ENCODE measurements at places on chromosomes 2 and 18.

- no peak for DNase-seq
Observed at GRCh38 chr2:232586943-232587505, 36.5 kb downstream of the EIF4E2 start.

GRCh38 chr2:10283106-10284062 lies 19.3 kb upstream of the HPCAL1 start:
- no peak for DNase-seq

GRCh38 chr2:144254342-144255235 lies 265.3 kb downstream of the ZEB2 start:
- no peak for DNase-seq

DNA sequence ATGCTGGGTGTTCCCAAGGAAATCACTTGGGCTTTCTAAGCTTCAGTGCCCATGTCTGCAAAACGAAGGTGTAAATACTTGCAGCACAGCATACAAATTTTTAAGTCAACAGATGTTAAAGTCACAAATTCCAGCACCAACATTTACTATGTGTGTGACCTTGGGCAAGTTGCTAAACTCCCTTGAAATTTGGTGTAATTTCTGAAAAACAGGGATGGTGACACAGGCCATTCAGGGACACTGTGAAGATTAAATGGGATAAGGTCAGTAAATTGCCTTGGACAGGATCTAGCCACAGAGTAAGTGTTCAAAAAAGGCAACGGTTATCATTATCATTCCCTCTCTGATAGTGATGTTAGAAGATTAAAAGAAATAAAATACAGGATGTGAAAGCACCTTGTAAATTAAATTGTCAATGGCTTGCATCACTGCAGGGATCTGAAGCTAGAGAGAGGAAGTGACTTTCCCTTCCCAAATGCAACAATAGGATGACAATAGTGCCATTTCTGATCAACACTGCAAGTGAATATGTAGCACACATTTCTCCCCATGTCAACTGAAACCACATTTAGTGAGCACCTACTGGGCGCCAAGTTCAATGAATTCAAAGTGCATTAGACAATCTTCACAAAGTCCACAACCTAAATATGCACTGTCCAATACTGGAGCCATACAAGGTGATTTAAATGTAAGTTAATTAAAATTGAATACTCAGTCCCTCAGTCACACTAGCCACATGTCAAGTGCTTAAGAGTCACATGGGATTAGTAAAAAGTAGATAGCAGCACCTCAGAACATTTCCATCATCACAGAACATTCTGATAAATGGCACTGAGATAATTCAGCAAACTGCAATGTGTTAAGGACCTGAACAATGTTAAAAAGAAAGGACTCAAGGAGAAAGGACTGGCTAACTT lies 81.2 kb downstream of the STK39 start:
- DNase-seq: no peak

GRCh38 chr2:23420840-23421476 lies 36.0 kb downstream of the KLHL29 start:
- peak; percentile 24 for DNase-seq

DNA sequence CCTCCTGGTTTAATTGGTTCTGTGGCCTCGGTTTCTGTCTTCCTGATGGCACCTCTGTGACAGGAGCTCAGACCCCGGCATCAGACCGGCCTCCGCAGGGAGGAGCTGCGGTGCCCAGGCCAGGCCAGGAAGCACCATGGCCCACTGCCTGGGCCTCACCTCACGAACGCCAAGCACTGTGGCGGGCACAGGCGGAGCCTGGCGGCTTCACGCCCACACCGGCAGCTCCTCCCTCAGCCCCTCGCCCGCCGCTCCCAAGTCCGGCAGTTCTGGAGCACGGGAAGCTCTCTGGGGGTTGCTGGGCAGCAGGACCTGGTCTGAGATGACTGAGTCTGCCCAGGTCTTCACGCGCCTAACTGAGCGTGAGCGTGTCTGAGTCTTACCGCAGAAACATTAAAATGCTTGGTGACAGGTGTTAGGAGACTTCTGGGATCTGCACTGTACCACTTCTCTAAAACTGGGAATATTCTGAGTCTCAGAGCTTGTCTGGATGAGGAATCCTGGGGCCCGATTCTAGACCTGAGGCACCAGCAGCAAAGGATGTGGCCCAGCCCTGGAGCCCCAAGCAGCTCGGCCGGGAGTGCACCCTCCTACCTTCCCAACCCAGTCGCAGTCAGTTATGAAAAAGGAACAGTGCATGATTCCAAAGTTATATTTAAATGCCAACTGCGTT lies 21.9 kb downstream of the RTP5 start:
- peak; percentile 14 for DNase-seq

DNA sequence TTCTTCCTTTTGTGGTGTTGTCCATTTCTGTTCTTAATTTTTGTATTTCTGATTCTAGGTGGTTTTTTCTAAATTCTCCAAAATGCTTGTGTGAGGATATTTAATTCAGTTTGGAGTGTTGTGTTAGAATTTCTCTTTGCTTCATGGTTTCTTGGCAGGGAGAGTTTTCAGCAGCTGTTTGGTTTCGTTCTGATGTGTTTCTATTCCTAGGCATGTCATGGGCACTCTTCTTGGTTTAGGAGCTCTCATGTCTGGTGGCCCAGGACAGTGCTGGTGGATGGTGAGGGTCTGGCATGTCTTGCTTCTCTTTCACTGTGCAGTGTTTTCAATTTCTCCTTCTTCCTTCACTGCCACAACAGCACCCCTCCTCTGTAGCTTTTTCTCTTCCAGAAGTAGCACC lies 52.9 kb downstream of the OSBPL6 start:
- no peak for DNase-seq

GRCh38 chr2:70918016-70918415 lies 17.7 kb upstream of the ATP6V1B1 start:
- DNase-seq: no peak

DNA sequence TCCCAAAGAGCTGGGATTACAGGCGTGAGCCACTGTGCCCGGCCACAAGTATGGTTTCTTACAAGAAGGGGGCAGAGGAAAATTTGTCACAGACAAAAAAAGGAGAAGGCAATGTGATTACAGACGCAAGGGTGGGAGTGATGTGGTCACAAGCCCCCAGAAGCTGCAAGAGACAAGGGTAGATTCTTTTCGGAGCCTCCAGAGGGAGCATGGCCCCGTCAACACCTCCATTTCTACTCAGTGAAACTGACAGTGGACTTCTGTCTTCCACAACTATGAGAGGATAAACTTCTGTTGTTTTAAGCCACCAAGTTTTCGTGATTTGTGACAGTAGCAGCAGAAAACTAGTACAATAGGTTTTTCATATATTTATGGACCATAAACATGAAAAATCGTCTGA lies 2.1 kb upstream of the TCF7L1 start:
- peak; percentile 44 for DNase-seq

GRCh38 chr2:54641988-54642387 lies 81.5 kb upstream of the EML6 start:
- no peak for DNase-seq

DNA sequence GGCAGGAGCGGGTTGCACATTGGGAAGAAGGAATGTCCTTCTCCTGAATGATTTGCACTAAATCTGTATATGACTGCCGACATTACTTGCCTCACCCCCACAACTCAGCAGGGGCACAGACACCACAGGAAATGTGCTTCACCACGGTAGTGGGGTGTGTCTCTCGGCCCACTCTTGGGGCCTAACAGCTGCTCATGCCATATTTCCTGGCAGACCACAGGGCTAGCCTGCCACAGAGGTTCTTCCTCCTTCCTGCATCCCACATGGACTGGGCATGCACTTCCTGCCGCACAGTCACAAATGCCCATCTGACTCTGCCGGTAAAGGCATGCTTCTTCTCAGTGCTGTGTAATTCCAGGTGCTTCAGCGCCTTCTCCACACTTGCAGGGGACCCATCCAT lies 10.3 kb upstream of the PAPOLG start:
- peak; percentile 25 for DNase-seq

GRCh38 chr2:767440-767839 lies 90.2 kb upstream of the TMEM18 start:
- no peak for DNase-seq

GRCh38 chr2:170965446-170966225 lies 36.6 kb downstream of the GORASP2 start:
- no peak for DNase-seq

DNA sequence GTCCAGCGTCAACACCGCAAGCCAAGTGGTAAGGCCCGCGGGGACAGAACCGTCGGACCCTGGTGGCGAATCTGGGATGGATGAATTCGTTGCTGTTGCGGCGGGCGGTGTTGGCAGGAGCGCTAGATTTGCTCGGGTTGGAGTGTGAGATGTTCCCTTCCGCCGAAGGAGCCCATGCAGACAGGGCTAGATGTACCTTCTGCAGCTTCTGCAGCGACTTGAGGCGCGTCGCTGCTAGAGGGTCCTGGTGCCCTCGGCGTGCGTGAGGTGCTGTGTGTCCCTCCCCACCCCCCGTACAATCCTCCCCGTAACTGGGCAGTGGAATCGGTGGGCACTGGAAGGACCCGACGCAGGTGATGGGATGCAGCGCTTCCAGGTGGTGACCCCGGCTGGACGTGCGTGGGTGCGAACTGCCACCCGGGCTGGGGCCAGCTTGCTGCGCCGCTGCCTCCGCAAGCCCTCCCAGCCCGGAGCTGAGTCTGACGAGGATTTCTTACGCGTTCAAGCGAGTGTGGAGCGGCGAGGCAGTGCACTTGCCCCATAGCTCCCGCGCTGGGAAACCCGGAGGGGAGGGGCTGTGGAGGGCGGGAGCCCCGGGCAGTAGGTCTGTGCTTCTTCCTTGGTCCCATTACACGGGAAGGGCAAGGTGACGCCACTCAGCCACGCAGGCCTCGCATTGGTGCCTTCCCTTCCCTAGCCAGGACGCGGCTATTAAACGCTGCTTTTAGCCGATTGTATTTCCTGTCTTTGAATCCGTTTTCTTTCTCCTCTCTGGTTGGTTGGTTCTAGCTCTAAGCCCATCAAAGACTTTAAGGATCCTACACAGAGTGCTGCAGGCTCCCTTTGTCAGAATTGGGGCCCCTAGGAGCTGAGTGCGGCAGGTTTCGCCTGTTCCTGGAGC lies 34.2 kb downstream of the CHRNA1 start:
- DNase-seq: peak; percentile 24

GRCh38 chr18:12742453-12742852 lies 39.6 kb downstream of the PSMG2 start:
- DNase-seq: no peak

- no peak for DNase-seq
Observed at GRCh38 chr2:107728586-107728985, 98.1 kb upstream of the RGPD4 start.

DNA sequence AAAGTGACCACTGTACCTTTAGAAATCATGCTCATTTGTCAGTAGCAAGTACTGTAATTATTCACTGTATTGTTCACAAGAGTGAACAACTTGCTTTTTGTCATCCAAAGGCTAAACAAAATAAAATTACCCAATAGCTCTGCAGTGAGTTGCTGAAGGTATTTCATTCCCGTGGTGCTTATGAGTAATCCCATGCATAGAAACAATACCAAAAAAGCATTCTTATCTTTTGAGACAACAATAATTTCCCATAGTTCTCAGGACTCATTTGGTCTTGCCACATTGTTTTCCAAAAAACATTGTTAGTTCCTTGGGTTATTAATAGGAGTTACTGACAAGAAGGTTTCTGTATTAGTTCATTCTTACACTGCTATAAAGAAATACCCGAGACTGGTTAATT lies 503.2 kb upstream of the FAM98A start:
- no peak for DNase-seq

DNA sequence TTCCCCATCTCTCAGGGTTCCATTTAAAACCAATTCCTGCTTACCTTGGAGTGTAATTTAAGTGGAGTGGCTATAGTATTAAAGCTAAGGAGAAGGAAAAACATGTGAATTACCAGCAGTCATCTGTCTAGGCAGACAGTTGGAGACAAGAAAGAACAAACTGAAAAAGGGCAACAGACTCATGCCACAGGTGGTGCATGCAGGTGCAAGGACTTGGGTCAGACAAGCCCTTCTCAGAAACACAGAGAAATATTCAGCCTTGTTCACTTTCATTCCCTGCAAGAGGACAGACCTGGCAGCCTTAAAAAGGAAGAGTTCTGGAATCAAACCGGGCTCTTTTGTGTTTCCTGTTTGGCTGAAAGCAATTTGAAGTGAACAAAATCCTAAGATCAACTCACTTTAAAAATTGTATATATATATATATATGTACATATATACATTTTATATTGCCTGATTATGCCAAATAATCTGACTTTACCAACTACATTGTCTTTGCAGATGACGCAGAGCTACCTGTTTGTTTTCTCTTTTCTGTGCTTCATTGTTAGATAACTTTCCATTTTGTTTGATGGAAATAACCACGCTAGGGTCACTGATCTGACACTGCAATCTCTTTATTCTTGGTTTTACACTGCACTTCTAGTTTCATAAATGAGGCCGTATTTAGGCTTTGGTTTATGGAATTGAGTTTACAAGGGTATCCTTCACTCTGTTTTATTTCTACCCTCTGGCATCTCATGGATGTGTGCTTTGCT lies 35.1 kb upstream of the VPS54 start:
- DNase-seq: no peak

DNA sequence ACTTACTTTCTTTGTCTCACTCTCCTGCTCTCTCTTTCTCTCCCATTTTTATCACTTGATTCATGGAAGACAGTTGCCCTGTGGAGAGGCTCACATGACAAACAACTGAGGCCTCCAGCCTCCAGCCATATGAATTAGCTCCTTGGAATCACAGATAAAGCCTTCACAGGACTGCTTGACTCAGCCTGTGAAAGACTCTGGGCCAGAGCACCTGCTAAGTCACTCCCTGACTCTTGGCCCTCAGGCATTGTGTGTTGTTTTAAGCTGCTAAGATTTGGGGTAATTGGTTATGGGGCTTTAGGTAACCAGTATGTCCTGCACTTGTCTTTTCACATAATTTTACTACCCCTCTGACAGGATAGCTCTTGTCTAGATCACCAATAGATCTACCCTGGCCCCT lies 334.9 kb downstream of the SOX11 start:
- DNase-seq: no peak

GRCh38 chr2:192885569-192886160 lies 690.9 kb upstream of the TMEFF2 start:
- DNase-seq: no peak

- DNase-seq: no peak
Observed at GRCh38 chr18:32803568-32803967, 30.7 kb upstream of the KLHL14 start.

DNA sequence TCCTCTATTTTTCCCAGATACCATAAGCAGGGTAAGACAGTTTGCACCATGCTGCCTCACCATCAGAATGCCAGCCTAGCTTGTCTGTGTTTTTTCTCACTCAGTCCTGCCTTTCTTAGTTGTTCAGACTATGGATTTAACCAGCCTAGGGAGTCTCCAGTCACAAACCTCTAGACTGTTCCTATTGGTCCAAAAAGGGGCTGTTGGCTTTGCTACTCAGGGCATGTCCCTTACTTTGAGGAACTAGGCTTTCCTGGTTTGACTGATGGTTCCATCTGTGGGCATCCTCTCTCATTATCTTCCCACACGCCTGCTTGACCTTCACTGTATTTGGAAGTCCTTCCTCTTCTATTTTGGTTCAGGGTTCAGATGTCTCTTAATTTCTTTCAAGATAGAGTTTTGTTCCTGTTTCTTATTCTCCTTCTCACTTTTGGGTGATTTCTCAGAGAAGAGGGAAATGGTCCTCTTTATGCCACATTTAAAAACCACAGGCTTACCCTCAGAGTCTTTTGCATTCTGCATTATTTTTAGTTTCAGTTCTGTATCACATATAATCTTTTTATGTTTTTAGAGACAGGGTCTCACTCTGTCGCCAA lies 31.3 kb upstream of the TMEM131 start:
- no peak for DNase-seq

- DNase-seq: peak; percentile 65
Observed at GRCh38 chr2:239393388-239393940, 7.4 kb downstream of the HDAC4 start.

- DNase-seq: peak; percentile 28
Observed at GRCh38 chr2:56444339-56444738, 260.5 kb downstream of the CCDC85A start.

All from right hindlimb (tissue), 1 donor.